ENCODE measurements at places on chromosomes 5 and 9. TPM values are rescaled to one million over a fixed set of nuclear protein-coding genes. Genes with fewer than 3 reads are reported as not detected.
A peak's percentile ranks its signal among the peaks of the same experiment; 100 is the strongest.

DNA sequence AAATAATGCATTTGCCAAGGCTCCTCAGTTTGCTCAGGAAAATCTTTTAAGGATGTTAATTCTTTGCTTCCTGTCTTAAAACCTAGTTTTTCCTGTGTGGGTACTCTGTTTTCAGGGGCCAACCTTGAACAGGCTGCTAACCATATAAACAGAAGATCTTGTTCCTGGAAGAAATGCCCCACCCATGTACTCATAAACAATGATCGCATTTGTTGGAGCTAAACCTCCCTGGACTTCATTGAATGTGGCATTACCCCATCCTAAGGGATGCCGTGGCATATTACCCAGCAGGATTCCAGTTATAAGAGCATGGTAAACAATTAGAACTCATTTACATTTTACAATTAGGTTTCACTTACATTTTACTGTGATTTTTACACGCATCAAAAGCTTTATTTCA, 436.0 kb downstream of the ZNF608 start:
- H3K36me3 ChIP-seq: no peaks in the 10 kb centered on the region
- no peak overlapping the region for H3K4me3 ChIP-seq
- no peaks in the 10 kb centered on the region for H3K4me1 ChIP-seq
- DNase-seq: no peak
- no peaks in the 10 kb centered on the region for H3K27me3 ChIP-seq
- H3K27ac ChIP-seq: no peak overlapping the region

Gene ASS1
- total RNA-seq: 2.9 TPM

Gene SCGB3A2
- total RNA-seq: not detected

Gene WDR38
- total RNA-seq: not detected

- no peaks in the 10 kb centered on the region for H3K36me3 ChIP-seq
- H3K27me3 ChIP-seq: no peaks in the 10 kb centered on the region
- no peak for DNase-seq
- H3K27ac ChIP-seq: no peak overlapping the region
- H3K4me1 ChIP-seq: no peaks in the 10 kb centered on the region
Measured at GRCh38 chr5:161085056-161085455, 233.0 kb upstream of the ATP10B start.

Gene DMRT1
- not detected for total RNA-seq

Gene ACSL6
- 48.1 TPM for total RNA-seq

GRCh38 chr5:36679221-36679989, 73.0 kb downstream of the SLC1A3 start:
- H3K36me3 ChIP-seq: no peaks in the 10 kb centered on the region
- no peaks in the 10 kb centered on the region for H3K4me1 ChIP-seq
- DNase-seq: no peak
- no peak overlapping the region for H3K27ac ChIP-seq

Gene MAST4
- total RNA-seq: 19.0 TPM

DNA sequence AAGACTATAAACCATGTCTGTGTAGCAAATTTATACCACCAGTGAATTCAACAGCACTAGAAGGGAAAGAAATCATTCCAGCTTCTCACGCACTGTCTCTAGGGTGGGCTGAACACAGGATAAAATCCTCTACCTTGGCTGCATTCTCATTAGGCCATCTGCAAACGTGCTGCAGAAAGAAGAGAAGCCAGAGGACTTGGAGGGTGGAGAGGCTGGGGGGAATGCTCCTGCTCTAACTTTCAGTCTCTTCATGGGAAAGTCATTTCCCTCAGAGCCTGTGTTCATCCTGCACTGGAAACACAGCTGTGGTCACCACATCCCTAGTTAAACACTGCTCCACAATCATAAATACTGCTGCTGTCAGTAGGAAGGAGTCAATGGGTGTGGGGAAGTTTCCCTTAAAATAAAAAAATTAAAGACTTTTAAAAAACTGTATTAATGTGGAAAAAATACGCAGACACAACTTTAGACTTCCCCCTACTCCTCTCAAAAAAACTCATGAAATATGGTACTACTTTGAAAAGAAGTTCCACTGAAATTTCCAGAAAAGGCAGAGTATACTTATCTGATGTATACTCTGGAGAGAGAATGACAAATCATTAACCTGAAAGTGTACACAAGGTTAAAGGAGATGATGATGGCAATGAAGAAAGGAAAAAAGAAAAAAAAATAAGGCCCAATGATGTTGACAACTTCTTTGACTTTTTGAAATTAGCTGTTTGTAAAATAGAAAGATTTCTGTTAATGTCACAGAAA, 46.8 kb downstream of the LHFPL2 start:
- H3K27ac ChIP-seq: no peak overlapping the region
- H3K4me3 ChIP-seq: no peak overlapping the region
- no peaks in the 10 kb centered on the region for H3K27me3 ChIP-seq

Gene PDZD2
- total RNA-seq: not detected

- no peaks in the 10 kb centered on the region for H3K27me3 ChIP-seq
- H3K4me3 ChIP-seq: no peak overlapping the region
- H3K4me1 ChIP-seq: no peaks in the 10 kb centered on the region
- H3K27ac ChIP-seq: no peak overlapping the region
Measured at GRCh38 chr5:8516356-8516755, 647.4 kb downstream of the MTRR start.

- H3K4me3 ChIP-seq: no peak overlapping the region
- H3K36me3 ChIP-seq: peaks cover 9% of the 10 kb centered on the region
- no peak overlapping the region for H3K27ac ChIP-seq
Measured at GRCh38 chr9:77987081-77987656, 44.4 kb downstream of the GNAQ start.

- no peak for DNase-seq
- no peaks in the 10 kb centered on the region for H3K36me3 ChIP-seq
- peaks cover 11% of the 10 kb centered on the region for H3K27me3 ChIP-seq
- no peaks in the 10 kb centered on the region for H3K4me1 ChIP-seq
- no peak overlapping the region for H3K27ac ChIP-seq
Measured at GRCh38 chr5:149681922-149682321, 48.2 kb upstream of the PPARGC1B start.

Gene SAXO1
- total RNA-seq: not detected

- H3K36me3 ChIP-seq: no peaks in the 10 kb centered on the region
- H3K27me3 ChIP-seq: peaks cover 4% of the 10 kb centered on the region
- H3K4me1 ChIP-seq: no peaks in the 10 kb centered on the region
- H3K27ac ChIP-seq: no peak overlapping the region
Measured at GRCh38 chr5:95162231-95162992, 122.5 kb downstream of the MCTP1 start.

Gene PCDHB15
- total RNA-seq: not detected

Gene CYFIP2
- total RNA-seq: 173 TPM

DNA sequence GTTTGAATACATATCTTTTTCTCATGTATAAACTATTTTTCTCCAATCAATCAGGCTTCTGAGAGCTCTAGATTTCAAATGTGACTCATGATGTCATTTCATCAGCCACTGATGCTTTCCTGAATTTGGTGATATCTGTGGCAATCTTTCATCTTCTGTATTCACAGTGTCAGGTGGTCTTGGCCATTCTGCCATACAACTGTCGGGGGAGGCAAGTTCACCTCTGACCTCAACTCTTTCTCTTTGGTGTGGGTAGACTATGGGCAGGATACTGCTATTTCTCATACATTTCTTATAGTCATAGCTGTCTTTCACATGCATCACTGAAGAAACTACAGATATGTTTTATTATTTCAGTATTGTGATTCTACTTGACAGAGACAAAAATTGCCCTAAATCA, 414.1 kb upstream of the MEF2C start:
- no peaks in the 10 kb centered on the region for H3K4me1 ChIP-seq
- H3K27me3 ChIP-seq: no peaks in the 10 kb centered on the region
- DNase-seq: no peak
- no peak overlapping the region for H3K4me3 ChIP-seq
- H3K27ac ChIP-seq: no peak overlapping the region

DNA sequence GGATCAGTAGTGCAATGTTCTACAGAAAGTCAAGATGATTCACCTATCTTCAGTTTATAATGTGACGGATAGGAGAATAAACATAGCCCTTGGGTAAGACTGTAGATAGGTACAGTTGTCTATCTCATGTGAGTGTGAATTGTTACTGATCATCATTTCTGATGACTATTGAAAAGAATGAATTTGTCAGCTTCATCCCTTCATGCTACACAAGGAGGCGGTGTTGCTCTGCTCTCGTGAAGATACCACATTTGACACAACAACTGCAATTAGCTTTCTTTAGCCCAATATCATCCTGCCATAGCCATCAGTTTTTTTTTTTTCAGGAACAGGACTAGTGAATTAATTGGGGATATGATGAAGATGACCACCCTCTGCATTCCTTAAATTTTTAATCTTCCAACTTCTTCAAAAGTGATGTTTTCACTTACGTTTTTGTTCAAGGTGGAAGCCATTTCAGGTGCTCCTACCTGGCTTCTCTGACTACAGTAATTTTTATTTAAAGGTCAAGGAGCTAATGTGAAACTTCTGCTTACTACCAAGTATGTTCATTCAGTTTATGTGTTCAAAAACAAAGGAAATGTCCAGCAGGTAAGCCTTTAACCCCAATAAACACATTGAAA, 152.9 kb upstream of the MOCS2 start:
- DNase-seq: no peak
- no peaks in the 10 kb centered on the region for H3K4me1 ChIP-seq
- H3K27me3 ChIP-seq: peaks cover 2% of the 10 kb centered on the region
- no peaks in the 10 kb centered on the region for H3K36me3 ChIP-seq
- no peak overlapping the region for H3K4me3 ChIP-seq

DNA sequence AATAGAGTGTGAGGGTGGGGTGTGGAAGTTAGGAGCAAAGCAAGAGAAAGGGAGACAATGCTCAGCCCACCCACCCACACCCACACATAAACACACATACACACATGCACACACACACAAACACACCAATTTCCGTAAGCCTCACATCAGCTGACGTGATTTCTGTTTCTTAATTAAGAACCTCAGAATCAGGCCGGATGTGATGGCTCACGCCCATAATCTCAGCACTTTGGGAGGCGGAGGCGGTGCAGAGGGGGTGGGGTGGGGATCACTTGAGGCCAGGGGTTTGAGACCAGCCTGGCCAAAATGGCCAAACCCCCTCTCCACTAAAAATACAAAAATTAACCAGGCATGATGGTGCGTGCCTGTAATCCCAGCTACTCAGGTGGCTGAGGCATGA, 26.4 kb upstream of the PIK3R1 start:
- no peaks in the 10 kb centered on the region for H3K36me3 ChIP-seq
- DNase-seq: no peak
- no peak overlapping the region for H3K27ac ChIP-seq
- no peaks in the 10 kb centered on the region for H3K4me1 ChIP-seq

Gene TIMD4
- total RNA-seq: 27.3 TPM

Gene IFNK
- total RNA-seq: not detected

Gene PCDH1
- total RNA-seq: not detected

Gene FOXE1
- 0.05 TPM for total RNA-seq

Gene PPP2R2B
- total RNA-seq: not detected

- peaks cover 5% of the 10 kb centered on the region for H3K36me3 ChIP-seq
- H3K4me3 ChIP-seq: no peak overlapping the region
- H3K27me3 ChIP-seq: peaks cover 57% of the 10 kb centered on the region
- peak overlapping the region; percentile 34 for H3K27ac ChIP-seq
- no peak for DNase-seq
Measured at GRCh38 chr5:171310212-171310818, 1.3 kb downstream of the TLX3 start.

DNA sequence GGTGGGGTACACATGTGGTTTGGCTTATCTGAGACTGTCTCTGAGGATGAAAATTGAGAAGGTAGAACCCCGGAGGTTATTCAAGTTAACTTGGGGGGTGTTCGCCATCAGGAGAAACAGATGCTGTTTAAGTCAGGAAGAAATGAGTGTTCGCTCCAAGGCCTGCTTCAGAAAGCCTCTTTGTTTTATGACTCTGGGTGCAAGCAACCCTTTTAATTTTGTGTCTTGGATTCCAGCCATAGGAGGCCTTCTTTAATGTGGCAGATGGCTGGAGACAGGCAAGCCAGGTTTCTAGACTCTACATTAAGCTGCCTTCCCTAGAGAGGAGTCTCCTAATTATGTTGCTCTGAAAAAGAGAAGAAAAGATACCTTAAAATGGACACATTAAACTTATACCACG, 4.2 kb upstream of the SMAD5 start:
- H3K27me3 ChIP-seq: peaks cover 57% of the 10 kb centered on the region
- peaks cover 1% of the 10 kb centered on the region for H3K4me1 ChIP-seq
- H3K27ac ChIP-seq: no peak overlapping the region

DNA sequence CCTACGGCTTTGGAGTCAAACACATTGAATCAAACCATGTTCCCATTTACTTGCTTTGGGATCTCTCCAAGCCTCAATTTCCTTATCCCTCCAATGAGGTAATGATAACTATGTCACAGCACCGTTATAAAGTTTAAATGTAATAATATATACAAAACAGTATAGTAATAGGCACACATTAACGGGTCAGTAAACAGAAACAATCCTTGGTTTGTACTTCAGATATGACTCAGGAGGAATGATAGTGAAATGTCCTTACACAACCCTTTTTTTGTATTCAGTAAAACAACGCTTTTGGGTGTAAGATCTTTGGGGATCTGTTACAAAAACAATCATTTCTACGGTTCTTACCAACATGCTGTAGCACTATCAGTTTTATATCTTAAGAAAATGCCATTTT, 178.5 kb upstream of the GNA14 start:
- H3K36me3 ChIP-seq: peaks cover 5% of the 10 kb centered on the region
- no peak overlapping the region for H3K4me3 ChIP-seq
- H3K27me3 ChIP-seq: no peaks in the 10 kb centered on the region

Gene SLC2A6
- 4.6 TPM for total RNA-seq

Gene SH3GL2
- total RNA-seq: not detected

Data from activated T-helper 1 cell treated with anti-CD3 and anti-CD28 coated beads, Interleukin-12 subunit alpha, Interleukin-12 subunit beta, Interleukin-2, Interleukin-4 antibody, amounts not matched to agents 30 ng/mL and 10 ng/mL and 1 ng/mL, durations not matched to agents 14 hours and 24 hours and 36 hours (primary cell).